Neural progenitor cell (in vitro differentiated cells): ENCODE measurements at places on chromosomes 2 and 18. TPM values are rescaled to one million over a fixed set of nuclear protein-coding genes. Genes with fewer than 3 reads are reported as not detected.

The NCL gene
- 257 and 354 TPM in 2 replicates for total RNA-seq

The NEUROD1 gene
- total RNA-seq: not detected in 2 replicates

The TEKT4 gene
- total RNA-seq: not detected in 2 replicates

The HOXD13 gene
- not detected in 2 replicates for total RNA-seq

The KCNIP3 gene
- total RNA-seq: 0.64 and 1.1 TPM in 2 replicates

The CENPA gene
- total RNA-seq: 42.8 and 55.0 TPM in 2 replicates

The SGPP2 gene
- total RNA-seq: 0.11 and 0.34 TPM in 2 replicates

The TACR1 gene
- not detected in 2 replicates for total RNA-seq

The SAG gene
- 0.03 TPM in 1 of 2 replicates, not detected in the other for total RNA-seq

The POTEC gene
- 0.06 TPM in 1 of 2 replicates, not detected in the other for total RNA-seq

The CDCA7 gene
- total RNA-seq: 31.4 and 36.8 TPM in 2 replicates

The ZNF407 gene
- total RNA-seq: 7.3 and 9.0 TPM in 2 replicates

The CTIF gene
- 14.7 and 17.6 TPM in 2 replicates for total RNA-seq

The UPP2 gene
- total RNA-seq: not detected in 2 replicates

The RAD51AP2 gene
- total RNA-seq: 0.31 and 1.2 TPM in 2 replicates

The IL36G gene
- 0.59 and 1.3 TPM in 2 replicates for total RNA-seq

The ALPG gene
- not detected in 2 replicates for total RNA-seq

The B4GALT6 gene
- total RNA-seq: 11.2 and 16.3 TPM in 2 replicates

The FN1 gene
- total RNA-seq: 52.0 and 77.6 TPM in 2 replicates

The CELF4 gene
- total RNA-seq: 0.50 and 1.8 TPM in 2 replicates

The L3MBTL4 gene
- 0.31 and 0.34 TPM in 2 replicates for total RNA-seq

The KCNS3 gene
- total RNA-seq: 10.0 and 15.0 TPM in 2 replicates

The SLC4A1AP gene
- total RNA-seq: 24.9 and 32.2 TPM in 2 replicates

The IL1A gene
- 1.3 and 3.2 TPM in 2 replicates for total RNA-seq

The FAM237A gene
- not detected in 2 replicates for total RNA-seq

The TRABD2A gene
- 1.7 and 2.0 TPM in 2 replicates for total RNA-seq

The ATP9B gene
- total RNA-seq: 33.2 and 33.5 TPM in 2 replicates

The PSMA8 gene
- not detected in 2 replicates for total RNA-seq

The CHST10 gene
- total RNA-seq: 27.3 and 28.1 TPM in 2 replicates

The NR4A2 gene
- total RNA-seq: 0.37 and 0.56 TPM in 2 replicates
